ENCODE measurements at places on chromosomes 5 and 9.

DNA sequence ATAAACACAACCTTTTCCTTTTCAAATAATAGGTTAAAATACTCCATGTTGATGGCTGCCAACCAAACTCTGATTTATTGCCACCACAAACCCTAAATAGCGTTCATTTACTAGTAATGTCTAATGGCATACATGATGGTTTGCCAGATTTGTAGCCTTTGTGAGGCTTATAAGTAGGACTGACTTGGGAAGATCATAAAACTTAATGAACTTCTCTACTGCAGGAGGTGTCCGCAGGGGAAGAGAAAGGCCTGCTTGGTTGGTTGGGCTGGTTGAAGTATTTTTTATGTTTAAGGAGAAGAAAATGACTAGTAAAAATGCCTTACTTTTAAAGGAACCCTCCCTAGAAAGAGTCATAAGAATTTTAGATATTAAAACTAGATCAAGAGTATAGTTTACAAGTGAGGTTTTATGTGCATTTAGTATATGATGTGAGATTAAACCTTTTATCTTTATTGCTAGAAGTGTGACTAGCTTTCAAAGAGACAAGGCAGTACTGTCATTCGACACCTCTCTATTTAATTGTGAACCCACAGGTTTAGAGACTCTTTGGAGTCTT lies 5.0 kb downstream of the PBX3 start:
- no peak for DNase-seq

- no peak for DNase-seq
These were observed 86.3 kb upstream of the TAF11L2 start for GRCh38 chr5:17411436-17412402.

GRCh38 chr5:130871346-130872086 lies 293.5 kb downstream of the HINT1 start:
- DNase-seq = no peak

DNA sequence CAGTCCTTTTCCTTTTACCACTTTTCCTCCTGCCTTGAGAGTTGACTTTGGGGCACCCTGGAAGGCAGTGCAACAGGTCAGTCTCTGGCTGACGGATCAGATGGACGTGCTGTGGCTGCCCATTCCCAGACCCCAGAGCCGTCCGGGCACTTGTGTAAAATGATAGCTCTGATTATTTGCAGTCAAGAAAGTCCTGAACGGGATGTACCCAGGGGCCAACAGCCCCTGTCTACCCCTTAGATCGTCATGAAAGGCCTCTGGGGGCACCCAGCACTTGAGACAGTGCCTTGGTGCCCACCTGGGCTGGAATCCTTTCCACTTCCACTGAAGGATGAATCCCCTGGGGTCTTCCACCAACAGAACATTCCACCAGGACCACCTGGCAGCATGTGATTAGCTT lies 17.7 kb upstream of the ANGPTL2 start:
- DNase-seq = no peak

DNA sequence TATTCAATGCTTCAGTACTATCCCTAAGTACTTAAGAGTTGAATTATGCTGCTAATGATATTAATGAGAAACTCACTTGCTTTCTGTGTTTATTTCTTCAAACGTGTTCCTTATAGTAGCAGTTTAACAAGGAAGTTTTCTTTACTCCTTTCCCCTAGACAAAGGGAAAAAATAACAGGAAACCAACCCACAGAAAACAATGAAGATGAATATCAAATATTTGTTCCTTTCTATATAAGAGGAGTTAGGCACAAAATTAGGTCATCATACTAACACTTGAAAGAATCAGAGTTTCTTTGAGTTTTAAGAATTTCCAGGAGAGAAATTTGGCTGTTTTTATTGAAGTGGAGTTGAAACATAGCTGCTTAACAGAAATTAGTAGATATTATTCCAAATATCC lies 15.4 kb upstream of the OCLN start:
- no peak for DNase-seq

- no peak for DNase-seq
These were observed 74.8 kb downstream of the ABCA1 start for GRCh38 chr9:104853159-104853558.

GRCh38 chr9:16516891-16517290 lies 353.6 kb downstream of the BNC2 start:
- DNase-seq = no peak

- no peak for DNase-seq
These were observed 289.7 kb upstream of the SEMA6A start for GRCh38 chr5:116864157-116864837.

DNA sequence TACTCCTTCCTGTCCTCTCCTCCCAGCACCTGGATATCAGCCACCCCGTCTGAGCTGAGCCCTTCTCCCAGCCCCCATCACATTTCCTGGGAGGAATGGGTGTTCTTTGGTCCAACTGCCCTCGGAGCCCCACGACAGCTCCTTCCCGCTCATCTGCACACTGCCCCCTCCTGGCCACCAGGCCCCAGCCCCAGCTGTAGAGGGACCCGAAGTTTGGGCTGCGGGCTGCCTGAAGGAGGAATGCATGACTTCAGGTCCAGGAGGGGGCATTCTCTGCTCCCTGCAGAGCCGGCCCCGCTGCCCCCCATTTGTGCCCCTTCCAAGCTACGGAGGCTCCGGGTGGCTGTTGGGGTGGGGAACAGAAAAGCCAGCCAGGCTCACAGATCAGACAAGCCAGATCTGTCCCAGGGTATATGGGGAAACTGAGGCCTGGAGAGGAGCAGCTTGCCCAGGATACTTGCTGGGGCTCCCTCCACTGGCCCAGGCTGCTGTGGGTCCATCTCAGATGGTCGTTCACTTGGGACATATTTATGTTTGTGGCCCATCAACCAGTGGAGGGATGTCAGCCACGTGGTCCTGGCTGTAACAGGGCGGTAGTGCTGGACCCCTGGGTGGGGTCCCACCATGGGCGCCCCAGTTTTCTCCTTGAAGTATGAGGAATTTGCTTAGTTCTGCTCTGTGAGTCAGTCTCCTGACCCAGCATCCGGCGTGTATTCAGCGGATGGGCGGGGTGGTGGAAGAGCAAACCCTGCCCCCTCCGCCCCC lies 33.1 kb downstream of the DAB2IP start:
- no peak for DNase-seq

GRCh38 chr5:143086908-143087637 lies 316.4 kb downstream of the NR3C1 start:
- DNase-seq = no peak

GRCh38 chr5:66438087-66438486 lies 158.1 kb upstream of the MAST4 start:
- no peak for DNase-seq

GRCh38 chr9:35905051-35905781 lies 786 bp upstream of the HRCT1 start:
- DNase-seq = no peak
